ENCODE measurements at places on chromosomes 7 and 10. TPM values are rescaled to one million over a fixed set of nuclear protein-coding genes. Genes with fewer than 3 reads are reported as not detected.

GRCh38 chr7:151823566-151824372 lies 53.1 kb downstream of the PRKAG2 start:
- DNase-seq, result no peak
- no peaks in the 10 kb centered on the region for H3K36me3 ChIP-seq
- no peak overlapping the region for H3K27ac ChIP-seq
- H3K4me1 ChIP-seq, result no peaks in the 10 kb centered on the region
- H3K4me3 ChIP-seq, result no peak overlapping the region
- H3K27me3 ChIP-seq, result no peaks in the 10 kb centered on the region

Gene KCNMA1
- 144 TPM for total RNA-seq

DNA sequence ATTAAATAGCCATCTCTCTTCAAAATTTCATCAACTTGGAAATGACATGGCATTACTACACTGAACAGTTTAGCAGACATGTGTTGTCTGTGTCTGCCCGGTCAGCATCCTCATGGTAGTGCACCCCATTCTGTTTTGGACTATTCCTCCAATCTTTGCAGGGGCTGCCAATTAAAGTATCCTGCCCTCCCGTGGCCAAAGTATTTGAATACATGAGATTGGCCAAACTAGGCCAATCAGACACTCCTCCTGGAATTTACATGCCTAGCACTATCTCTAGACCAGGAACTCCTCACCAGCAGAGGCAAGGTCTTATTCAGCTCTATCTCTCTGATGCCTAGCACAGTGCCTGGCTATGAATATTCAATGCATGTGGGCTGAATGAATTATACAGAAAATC lies 4.4 kb downstream of the SHTN1 start:
- no peaks in the 10 kb centered on the region for H3K4me1 ChIP-seq
- no peak overlapping the region for H3K4me3 ChIP-seq
- DNase-seq, result no peak

Gene CCL24
- total RNA-seq, result 1.1 TPM

Gene BBIP1
- total RNA-seq, result 36.2 TPM

GRCh38 chr10:72525277-72525676 lies 100.6 kb downstream of the MICU1 start:
- no peak for DNase-seq
- no peaks in the 10 kb centered on the region for H3K4me1 ChIP-seq

DNA sequence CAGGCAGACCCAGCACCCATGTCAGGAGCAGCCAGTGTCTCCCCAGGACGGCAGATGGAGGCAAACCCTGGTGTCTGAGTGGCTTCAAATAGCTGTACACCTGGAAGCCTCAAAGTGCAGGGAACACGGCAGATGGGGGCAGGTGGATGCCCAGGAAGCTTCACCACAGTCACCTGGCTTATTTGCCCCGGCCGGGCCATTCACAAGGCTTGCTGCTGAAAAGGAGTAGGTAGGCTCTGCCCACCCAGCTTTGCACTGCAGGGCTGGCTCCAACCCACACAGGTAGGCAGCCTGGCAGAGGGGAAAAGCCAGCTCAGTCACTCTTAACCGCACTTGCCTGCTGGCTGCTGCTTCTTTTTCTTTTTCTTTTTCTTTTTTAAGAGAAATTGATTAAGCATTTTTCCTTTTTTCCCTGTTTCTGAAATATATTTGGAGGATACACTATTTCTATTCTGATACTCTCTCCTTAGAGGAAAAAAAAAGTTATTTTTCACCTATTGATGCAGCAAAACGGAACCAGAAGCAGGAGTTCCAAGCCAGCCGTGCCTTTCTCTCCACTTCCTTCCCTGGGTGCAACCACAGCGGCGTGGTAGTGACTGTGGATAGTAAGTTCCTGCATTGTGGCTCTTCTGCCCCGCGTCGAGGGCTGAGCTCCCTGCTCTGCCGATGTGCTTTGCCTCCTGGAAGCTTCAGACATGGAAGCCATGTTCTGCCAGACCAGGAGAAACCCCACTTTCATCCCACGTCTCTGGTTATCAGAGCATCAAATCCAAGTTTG lies 118.3 kb downstream of the KLF6 start:
- peak; percentile 70 for DNase-seq
- no peak overlapping the region for H3K4me3 ChIP-seq
- no peaks in the 10 kb centered on the region for H3K4me1 ChIP-seq
- no peak overlapping the region for H3K27ac ChIP-seq

GRCh38 chr7:68785036-68785435 lies 813.2 kb upstream of the AUTS2 start:
- no peak for DNase-seq
- peaks cover 3% of the 10 kb centered on the region for H3K27me3 ChIP-seq
- H3K36me3 ChIP-seq, result no peaks in the 10 kb centered on the region
- no peak overlapping the region for H3K4me3 ChIP-seq
- H3K4me1 ChIP-seq, result no peaks in the 10 kb centered on the region

Gene GLRX3
- total RNA-seq, result 47.1 TPM

- no peaks in the 10 kb centered on the region for H3K27me3 ChIP-seq
- H3K4me3 ChIP-seq, result no peak overlapping the region
- no peaks in the 10 kb centered on the region for H3K4me1 ChIP-seq
- no peaks in the 10 kb centered on the region for H3K36me3 ChIP-seq
Observed at GRCh38 chr10:30026578-30026977, 32.8 kb downstream of the JCAD start.

Gene TLX1
- total RNA-seq, result not detected

GRCh38 chr10:30857803-30858202 lies 173.9 kb downstream of the ZNF438 start:
- no peaks in the 10 kb centered on the region for H3K36me3 ChIP-seq
- DNase-seq, result peak; percentile 73
- peaks cover 1% of the 10 kb centered on the region for H3K4me1 ChIP-seq
- no peak overlapping the region for H3K4me3 ChIP-seq
- H3K27me3 ChIP-seq, result no peaks in the 10 kb centered on the region
- peak overlapping the region; percentile 30 for H3K27ac ChIP-seq

- H3K4me1 ChIP-seq, result no peaks in the 10 kb centered on the region
- H3K27me3 ChIP-seq, result no peaks in the 10 kb centered on the region
- no peak for DNase-seq
- H3K4me3 ChIP-seq, result no peak overlapping the region
- no peak overlapping the region for H3K27ac ChIP-seq
Observed at GRCh38 chr7:79009647-79010046, 443.8 kb downstream of the MAGI2 start.

Gene YAE1
- 20.8 TPM for total RNA-seq

Gene FAM131B
- 3.8 TPM for total RNA-seq

DNA sequence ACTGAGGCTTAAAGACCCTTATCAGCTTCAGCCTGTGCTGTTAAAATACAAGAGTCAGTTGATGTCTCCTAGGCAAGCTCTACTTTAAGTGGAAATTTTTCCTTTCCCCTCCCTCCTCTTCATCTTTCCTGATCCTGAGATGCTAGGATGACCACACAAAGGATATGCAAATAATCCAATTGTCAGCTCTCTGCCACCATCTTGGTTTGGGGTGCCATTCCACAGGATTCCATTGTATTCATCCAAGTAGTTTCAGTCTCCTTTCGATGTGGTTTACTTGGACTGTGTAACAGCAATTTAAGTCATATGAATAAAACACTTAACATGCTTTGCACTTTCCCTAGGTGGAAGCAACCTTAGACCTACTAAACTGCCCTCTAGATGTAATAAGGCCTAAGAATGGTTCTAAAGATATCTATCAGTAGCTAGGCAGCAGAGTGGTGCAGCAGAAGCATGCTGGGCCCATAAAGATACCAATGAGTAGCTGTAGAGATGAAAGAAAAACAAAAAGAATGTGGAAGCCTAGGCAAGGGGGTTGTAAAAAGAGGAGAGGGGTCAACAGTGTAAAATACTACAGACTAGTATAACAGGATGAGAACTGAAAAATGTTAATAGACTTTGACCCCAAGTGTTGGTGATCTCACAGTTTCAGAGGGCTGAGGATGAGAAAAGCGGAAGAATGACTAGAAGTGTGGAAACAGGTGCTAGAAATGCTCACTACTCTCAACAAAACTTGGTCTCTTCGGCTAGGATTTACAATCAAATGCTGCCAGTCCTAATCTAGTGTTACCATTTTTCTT lies 2.4 kb upstream of the CFAP69 start:
- no peak overlapping the region for H3K27ac ChIP-seq
- H3K4me3 ChIP-seq, result no peak overlapping the region
- H3K27me3 ChIP-seq, result no peaks in the 10 kb centered on the region
- H3K4me1 ChIP-seq, result no peaks in the 10 kb centered on the region
- H3K36me3 ChIP-seq, result no peaks in the 10 kb centered on the region
- no peak for DNase-seq

- no peak for DNase-seq
- H3K4me3 ChIP-seq, result no peak overlapping the region
- H3K27ac ChIP-seq, result no peak overlapping the region
- H3K36me3 ChIP-seq, result no peaks in the 10 kb centered on the region
- no peaks in the 10 kb centered on the region for H3K27me3 ChIP-seq
Observed at GRCh38 chr10:93916257-93917063, 22.7 kb downstream of the SLC35G1 start.

GRCh38 chr10:49606981-49607535 lies 3.1 kb upstream of the SLC18A3 start:
- peak; percentile 82 for DNase-seq
- no peak overlapping the region for H3K27ac ChIP-seq
- no peaks in the 10 kb centered on the region for H3K36me3 ChIP-seq
- H3K4me3 ChIP-seq, result no peak overlapping the region
- H3K27me3 ChIP-seq, result peaks cover 6% of the 10 kb centered on the region

DNA sequence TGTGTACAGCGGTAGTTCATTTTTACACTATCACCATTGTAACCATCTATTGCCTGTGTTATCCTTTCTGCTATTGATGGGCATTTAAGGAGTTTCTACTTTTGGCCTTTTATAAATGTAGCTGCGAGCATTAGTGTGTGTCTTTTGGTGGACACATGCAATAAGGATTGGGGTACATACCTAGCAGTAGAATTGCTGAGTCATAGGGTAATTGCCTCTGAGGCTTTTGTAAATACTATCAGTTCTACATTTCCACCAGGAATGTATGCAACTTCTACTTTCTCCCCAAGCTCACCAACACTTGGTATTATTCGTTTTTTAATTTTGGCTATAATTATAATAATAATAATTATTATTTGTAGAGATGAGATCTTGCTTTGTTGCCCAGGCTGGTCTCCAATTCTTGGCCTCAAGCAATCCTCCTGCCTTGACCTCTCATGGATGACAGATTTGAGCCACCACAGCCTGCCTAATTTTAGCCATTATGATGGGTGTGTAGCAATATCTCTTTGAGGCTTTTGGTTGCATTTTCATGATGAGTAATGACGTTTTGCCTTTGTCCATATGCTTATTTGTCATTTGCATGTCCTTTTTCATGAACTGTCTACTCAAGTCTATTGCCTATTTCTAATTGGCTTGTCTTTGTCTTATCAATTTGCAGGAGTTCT lies 277.0 kb downstream of the ACTR3B start:
- no peaks in the 10 kb centered on the region for H3K27me3 ChIP-seq
- H3K4me1 ChIP-seq, result no peaks in the 10 kb centered on the region
- no peak overlapping the region for H3K27ac ChIP-seq
- no peak overlapping the region for H3K4me3 ChIP-seq

Gene BCCIP
- 36.1 TPM for total RNA-seq

- no peaks in the 10 kb centered on the region for H3K27me3 ChIP-seq
- H3K4me3 ChIP-seq, result no peak overlapping the region
- H3K4me1 ChIP-seq, result no peaks in the 10 kb centered on the region
- H3K27ac ChIP-seq, result no peak overlapping the region
- DNase-seq, result no peak
Observed at GRCh38 chr10:123772645-123773508, 106.7 kb downstream of the GPR26 start.

DNA sequence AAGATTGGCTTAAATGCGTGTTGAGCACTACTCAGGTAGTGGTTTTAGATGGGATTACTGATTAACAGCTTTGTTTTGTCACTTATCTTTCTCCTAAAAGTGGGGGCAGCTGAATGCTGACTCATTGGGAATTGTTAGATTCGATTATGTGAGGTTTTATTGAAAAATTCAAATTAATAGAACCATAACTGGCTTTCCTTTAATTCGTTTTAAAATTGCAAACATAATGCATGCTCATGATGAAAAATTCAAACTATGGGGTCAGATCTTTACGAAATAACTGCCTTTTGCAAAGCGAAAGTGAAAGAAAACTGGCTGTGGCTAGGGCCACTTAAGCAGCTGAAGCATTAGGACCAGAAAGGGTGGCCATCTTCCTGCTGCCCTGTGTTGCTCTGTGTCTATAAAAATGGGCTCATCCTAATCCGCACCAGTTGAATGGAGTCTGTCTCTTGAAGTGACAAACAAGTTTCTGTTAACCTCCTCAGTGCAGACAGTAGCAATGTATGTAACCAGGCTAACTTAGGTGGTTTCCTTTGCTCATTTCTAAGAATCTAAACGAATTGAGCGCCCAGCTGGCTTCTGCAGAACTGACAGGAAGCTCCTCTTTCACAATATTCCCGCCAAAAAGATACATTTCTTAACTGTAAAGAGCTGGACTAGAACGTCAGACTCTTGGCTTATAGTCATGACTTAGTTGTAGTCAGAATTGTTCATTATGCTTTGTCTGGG lies 27.8 kb downstream of the DENND10 start:
- H3K4me1 ChIP-seq, result no peaks in the 10 kb centered on the region
- H3K36me3 ChIP-seq, result peaks cover 5% of the 10 kb centered on the region
- no peak for DNase-seq
- no peak overlapping the region for H3K4me3 ChIP-seq
- no peak overlapping the region for H3K27ac ChIP-seq

GRCh38 chr10:34817586-34817985 lies 2.5 kb upstream of the PARD3 start:
- no peaks in the 10 kb centered on the region for H3K27me3 ChIP-seq
- no peaks in the 10 kb centered on the region for H3K4me1 ChIP-seq
- no peaks in the 10 kb centered on the region for H3K36me3 ChIP-seq
- DNase-seq, result no peak

Gene EPHB6
- total RNA-seq, result 17.7 TPM

- H3K36me3 ChIP-seq, result no peaks in the 10 kb centered on the region
- no peaks in the 10 kb centered on the region for H3K27me3 ChIP-seq
- H3K4me3 ChIP-seq, result no peak overlapping the region
- no peak for DNase-seq
- no peak overlapping the region for H3K27ac ChIP-seq
Observed at GRCh38 chr10:103745341-103746247, 109.8 kb downstream of the SH3PXD2A start.

Gene CALD1
- total RNA-seq, result 1,700 TPM

DNA sequence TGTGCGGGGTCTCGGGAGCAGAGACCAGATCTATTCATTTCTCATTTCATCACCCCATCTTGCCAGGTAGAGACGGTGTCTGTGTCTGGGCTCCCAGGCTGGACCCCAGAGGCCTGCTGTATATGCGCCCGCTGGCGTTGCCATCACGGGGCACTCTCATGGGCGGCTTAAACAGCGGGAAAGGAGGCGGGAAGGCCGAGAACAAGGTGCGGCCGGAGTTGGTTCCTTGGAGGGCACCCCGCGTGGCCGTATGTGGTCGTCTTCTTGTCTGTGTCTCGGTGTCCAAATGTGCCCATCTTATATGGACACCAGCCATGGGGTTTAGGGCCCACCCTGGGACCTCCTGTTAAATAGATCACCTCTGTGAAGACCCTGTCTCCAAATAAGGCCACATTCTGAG lies 2.1 kb upstream of the CFAP46 start:
- no peaks in the 10 kb centered on the region for H3K4me1 ChIP-seq
- H3K27ac ChIP-seq, result no peak overlapping the region
- DNase-seq, result no peak
- H3K27me3 ChIP-seq, result no peaks in the 10 kb centered on the region
- no peaks in the 10 kb centered on the region for H3K36me3 ChIP-seq
- H3K4me3 ChIP-seq, result no peak overlapping the region

Gene POLL
- total RNA-seq, result 16.9 TPM

GRCh38 chr10:108412323-108412722 lies 1247.8 kb upstream of the SORCS1 start:
- no peak overlapping the region for H3K4me3 ChIP-seq
- H3K4me1 ChIP-seq, result no peaks in the 10 kb centered on the region
- no peaks in the 10 kb centered on the region for H3K36me3 ChIP-seq
- H3K27me3 ChIP-seq, result peaks cover 2% of the 10 kb centered on the region
- no peak for DNase-seq
